ENCODE measurements at places on chromosomes 4 and X. TPM values are rescaled to one million over a fixed set of nuclear protein-coding genes. Genes with fewer than 3 reads are reported as not detected.
A peak's percentile ranks its signal among the peaks of the same experiment; 100 is the strongest.

GPAT3 gene
- 14.5 TPM for polyA plus RNA-seq

GRCh38 chrX:45850197-45850774 is 649.6 kb upstream of the DIPK2B start:
- peak; percentile 4 for DNase-seq

- no peak for DNase-seq
These were observed 31.5 kb upstream of the GLRA3 start for GRCh38 chr4:174860588-174860987.

- DNase-seq: no peak
These were observed 5.6 kb upstream of the CENPC start for GRCh38 chr4:67550857-67551256.

- DNase-seq: no peak
These were observed 575 bp downstream of the ZNF185 start for GRCh38 chrX:152898442-152898841.

- no peak for DNase-seq
These were observed 24.3 kb downstream of the LEF1 start for GRCh38 chr4:108144451-108144850.

SHISA3 gene
- 97.9 TPM for polyA plus RNA-seq

GRCh38 chr4:149785696-149786431 is 29.8 kb downstream of the IQCM start:
- no peak for DNase-seq

GRCh38 chr4:104912518-104912917 is 234.2 kb upstream of the TET2 start:
- no peak for DNase-seq

- DNase-seq: no peak
These were observed 481.1 kb downstream of the STPG2 start for GRCh38 chr4:97662133-97662532.

MAGEA2B gene
- not detected for polyA plus RNA-seq

- DNase-seq: no peak
These were observed 61.4 kb downstream of the PAPSS1 start for GRCh38 chr4:107658400-107659336.

- DNase-seq: no peak
These were observed 8.8 kb downstream of the TAPT1 start for GRCh38 chr4:16217300-16218051.

Data from left kidney (tissue), 8 donors.